ENCODE measurements at places on chromosomes 16 and 17. TPM values are rescaled to one million over a fixed set of nuclear protein-coding genes. Genes with fewer than 3 reads are reported as not detected.

DNA sequence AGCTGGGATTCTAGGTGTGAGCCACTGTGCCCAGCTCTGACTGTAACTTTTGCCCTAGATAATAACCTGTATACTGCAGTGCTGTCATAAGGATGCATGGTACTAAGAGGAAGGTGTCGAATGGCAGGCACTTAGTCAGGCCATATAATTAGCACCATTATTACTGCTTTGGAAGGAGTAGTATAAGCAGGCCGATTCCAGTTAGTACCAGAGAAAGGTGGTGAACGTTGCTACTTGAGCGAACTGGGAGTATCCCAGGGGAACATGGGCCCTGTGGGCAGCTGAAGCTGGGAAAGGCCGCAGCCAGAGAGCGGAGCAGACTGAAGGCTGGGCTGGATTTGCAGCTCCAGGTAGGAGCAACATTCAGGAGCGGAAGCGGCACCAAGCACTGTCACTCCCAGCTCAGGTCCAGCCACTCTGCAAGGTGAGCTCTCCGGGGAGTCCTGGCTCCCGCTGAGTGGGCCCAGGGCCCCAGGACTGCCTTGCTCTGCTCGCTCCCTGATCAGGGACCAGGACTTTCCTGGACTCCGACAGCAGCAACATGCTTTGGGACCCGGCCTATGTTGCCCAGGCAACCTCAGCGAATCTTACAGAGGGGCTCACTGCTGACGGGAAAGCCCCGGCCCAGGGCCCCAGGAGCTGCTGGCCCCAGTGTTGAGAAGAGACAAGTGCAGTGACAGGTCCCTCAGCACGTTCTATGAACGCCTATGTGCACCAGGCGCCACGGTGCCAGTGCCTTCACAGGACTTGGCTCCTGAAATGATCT lies 28.6 kb downstream of the C16orf74 start:
- no peak for DNase-seq

- DNase-seq = no peak
Observed at GRCh38 chr17:74744349-74744713, 4.1 kb upstream of the NHERF1 start.

DNA sequence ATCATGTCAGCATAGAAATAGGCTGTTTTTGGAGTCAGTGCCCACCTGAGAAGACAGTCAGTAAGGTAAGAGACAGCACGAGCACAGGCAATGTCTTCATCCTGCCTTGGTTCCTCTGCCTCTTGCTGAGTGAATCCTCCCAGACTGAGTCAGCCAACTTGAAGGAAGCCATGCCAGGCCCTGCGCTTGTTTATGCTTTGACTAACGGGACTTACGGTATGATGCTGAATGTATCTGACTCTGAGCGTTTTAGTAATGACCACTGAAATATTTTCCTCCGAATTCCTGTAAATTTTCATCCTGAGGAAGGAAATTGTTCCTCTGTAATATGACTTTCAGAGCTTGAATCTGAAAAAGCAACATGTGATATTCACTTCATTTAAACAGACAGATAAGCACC lies 18.0 kb downstream of the C17orf67 start:
- no peak for DNase-seq

DNA sequence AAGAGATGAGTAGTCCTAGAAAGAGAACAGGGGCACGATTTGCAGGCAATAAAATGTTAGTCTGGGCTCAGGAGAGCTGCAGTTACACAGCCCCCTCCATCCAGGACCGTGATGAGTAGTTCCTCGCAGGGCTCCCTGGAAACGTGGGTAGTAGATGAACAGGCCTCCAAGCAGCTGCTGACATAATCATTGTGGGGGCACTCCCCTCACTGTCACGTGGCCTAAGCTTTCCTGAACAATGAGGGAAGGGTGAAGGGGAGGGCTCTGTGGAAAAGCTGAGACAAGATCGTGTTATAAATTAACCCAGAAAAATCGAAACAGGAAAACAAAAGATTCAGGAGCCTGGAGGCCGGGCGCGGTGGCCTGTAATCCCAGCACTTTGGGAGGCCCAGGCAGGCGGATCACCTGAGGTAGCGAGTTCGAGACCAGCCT lies 1.3 kb upstream of the PER1 start:
- DNase-seq = no peak

DNA sequence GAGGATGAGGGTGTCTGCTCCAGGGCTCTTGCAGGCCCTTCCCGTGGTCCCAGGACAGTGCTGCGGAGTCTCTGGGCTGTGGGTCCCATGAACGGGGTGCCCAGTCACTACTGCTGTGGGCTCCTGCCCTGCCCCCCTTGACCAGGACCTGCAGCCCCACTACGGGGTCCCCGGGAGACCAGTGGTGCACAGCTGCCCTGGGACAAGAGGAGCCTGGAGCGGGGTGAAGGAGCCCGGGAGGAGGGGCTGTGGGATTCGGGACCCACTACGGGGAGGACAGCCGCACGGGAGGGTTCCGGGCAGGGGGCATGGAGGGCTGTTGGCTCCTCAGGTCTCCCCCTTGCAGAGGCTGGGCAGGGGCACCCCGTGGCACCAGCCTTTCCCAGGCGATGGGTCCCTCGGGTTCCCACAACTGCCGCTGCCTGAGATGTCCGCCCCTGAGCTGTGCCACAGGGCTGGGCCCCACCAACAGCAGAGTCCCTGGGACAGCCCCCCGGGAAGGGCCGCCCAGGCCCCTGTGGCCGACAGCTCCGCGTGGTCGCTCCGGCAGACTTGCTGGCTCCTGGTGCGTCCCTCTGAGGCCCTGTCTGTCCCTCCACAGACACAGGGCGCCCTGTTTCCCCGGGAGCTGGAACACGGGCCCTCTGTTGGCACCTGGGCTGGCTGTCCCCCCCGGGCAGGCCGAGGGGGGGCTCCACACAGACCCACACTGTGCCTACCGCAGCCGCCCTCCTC lies 52.1 kb upstream of the GNG13 start:
- DNase-seq = no peak

DNA sequence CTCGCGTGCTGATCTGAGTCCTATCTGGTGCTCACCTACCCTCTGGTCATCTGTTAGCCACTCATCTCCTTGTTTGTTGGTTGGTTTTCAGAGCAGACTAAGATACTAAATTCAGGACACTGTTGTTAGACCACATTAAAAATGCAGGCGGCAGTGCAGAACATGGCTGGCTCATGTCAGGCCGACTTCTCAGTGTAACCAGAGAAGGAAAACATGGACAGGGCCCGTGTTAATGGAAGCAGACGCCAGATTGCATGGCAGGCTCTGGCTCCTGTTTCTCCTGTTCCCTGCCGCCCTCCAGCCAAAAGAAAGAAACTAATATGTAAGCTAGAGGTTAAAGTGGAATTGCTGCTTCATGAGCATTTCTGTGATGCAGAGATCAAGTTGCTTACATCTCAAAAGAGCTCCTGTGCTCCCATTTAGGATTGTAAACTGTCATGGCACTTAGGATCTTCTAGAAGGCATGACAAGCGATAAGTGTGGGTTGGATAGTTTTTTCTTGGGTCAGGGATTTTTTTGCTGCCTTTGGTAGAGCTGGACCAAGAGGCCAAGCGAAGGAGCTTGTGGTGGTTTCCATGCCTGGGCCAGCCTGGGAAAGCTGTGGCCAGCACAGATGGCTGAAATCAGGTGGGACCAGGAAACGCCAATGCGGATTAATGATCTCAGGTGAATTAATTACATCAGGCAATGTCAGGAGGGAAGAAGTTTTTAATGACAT lies 56.1 kb downstream of the YPEL2 start:
- no peak for DNase-seq

- DNase-seq = no peak
Observed at GRCh38 chr17:82366749-82367148, 4.8 kb upstream of the UTS2R start.

The ZNF205 gene
- total RNA-seq = 18.3 TPM

The C17orf107 gene
- total RNA-seq = 2.4 TPM

The TMEM100 gene
- total RNA-seq = 0.10 TPM
